ENCODE measurements at places on chromosomes 7 and 10.

DNA sequence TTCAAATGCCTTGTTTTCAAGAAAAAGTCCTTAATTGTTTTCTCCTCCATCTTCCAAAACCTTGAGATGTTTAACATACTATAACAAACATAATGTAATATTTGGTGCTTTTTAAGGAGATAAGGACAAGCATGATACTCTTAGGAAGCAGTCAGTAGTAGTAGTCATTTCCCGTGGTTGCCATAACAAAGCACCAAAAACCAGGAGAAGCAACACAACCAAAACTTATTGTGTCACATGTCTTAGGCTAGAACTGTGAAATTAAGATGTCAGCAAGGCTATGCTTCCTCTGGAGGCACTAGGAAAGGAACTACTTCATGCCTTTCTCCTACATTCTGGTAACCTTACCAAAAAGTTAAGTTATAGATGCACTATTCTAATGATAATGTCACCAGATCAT lies 106.8 kb downstream of the MBL2 start:
- DNase-seq = no peak

DNA sequence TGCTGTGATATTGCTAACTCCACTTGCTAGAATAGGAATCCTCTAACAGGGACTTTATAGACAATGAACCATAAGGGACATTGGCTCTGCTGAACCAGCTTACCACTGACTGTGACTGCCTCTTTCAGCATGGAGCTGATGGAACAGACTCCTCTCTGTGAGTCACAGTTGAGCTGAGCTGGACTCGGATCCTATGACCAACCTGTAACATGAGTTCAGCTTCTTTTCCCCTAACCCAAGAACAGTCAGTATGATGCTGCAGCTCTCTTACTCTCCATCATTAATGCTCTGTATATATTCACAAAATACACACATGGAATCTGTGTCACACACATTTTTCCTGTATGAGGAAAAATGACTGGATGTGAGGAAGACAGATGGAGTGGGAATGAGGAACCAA lies 177.9 kb upstream of the BET1 start:
- DNase-seq = no peak

GRCh38 chr10:34769899-34770298 lies 45.2 kb downstream of the PARD3 start:
- no peak for DNase-seq

DNA sequence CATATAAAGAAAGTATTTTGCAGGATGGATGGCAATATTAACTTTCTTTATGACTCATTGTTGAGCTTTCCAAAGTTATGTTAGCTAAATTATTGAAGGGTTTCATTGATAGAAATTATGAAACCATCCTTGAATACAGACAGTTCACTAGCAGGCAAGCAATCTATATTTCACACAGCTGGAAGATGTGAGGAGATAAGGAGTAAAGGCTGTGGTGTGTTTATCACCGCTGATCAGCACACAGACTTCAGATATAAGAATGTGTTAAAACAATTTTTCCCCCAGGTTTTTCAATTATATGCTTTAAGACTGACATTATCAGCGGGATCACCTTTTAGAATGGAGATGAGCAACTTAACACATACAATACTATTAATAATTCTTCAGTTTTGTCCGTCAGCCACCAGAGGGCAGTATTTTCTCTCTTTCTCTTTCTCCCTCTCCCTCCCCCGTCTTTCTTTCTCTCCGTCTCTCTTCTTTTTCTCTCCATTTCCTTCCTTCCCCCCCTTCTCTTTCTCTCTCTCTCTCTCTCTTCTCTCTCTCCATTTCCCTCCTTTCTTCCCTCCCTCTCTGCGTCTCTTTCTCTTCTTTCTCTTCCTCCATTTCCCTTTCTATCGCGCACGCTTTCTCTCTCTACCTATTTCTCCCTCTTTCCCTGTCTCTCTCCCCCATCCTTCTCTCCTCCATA lies 62.9 kb upstream of the FAM171A1 start:
- peak; percentile 9 for DNase-seq

- DNase-seq = no peak
Measured at GRCh38 chr7:2012044-2012900, 220.5 kb downstream of the MAD1L1 start.

Measured in inflammatory macrophage (primary cell).